ENCODE measurements at places on chromosomes 12 and 14.
A peak's percentile ranks its signal among the peaks of the same experiment; 100 is the strongest.

DNA sequence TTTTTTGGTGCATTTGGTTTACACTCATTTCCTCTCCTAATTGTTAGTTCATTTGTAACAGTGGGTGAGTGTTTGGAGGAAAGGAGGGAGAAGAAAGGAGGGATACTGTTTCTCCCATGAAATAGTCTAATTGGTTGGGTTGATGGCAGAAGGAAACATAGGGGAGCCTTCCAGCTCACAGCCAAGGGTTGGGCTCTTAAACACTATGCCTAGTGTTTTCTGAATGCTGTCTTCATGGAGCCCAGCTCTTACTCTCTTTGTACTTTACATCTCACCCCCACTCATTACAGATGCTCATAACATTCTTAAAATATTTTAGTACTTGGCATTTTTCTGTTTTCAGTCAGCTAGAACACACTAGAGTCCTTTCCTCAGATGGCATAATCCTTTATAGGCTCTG lies 38.2 kb downstream of the BAZ2A start:
- H3K27ac ChIP-seq: no peak overlapping the region
- DNase-seq: no peak
- no peaks in the 10 kb centered on the region for H3K27me3 ChIP-seq

GRCh38 chr12:5076761-5077160 lies 33.1 kb downstream of the KCNA5 start:
- DNase-seq: no peak
- H3K4me1 ChIP-seq: no peaks in the 10 kb centered on the region
- H3K27ac ChIP-seq: no peak overlapping the region
- H3K27me3 ChIP-seq: no peaks in the 10 kb centered on the region
- H3K4me3 ChIP-seq: no peak overlapping the region

GRCh38 chr12:109927622-109928021 lies 27.5 kb downstream of the TCHP start:
- peak; percentile 57 for DNase-seq
- peaks cover 3% of the 10 kb centered on the region for H3K36me3 ChIP-seq
- H3K27me3 ChIP-seq: no peaks in the 10 kb centered on the region
- H3K27ac ChIP-seq: no peak overlapping the region
- H3K4me3 ChIP-seq: no peak overlapping the region
- no peaks in the 10 kb centered on the region for H3K4me1 ChIP-seq

- no peak overlapping the region for H3K27ac ChIP-seq
- peaks cover 2% of the 10 kb centered on the region for H3K4me1 ChIP-seq
- H3K27me3 ChIP-seq: no peaks in the 10 kb centered on the region
- H3K36me3 ChIP-seq: peaks cover 2% of the 10 kb centered on the region
- no peak overlapping the region for H3K4me3 ChIP-seq
- DNase-seq: no peak
These were observed 806 bp downstream of the LTBR start for GRCh38 chr12:6384499-6385436.

DNA sequence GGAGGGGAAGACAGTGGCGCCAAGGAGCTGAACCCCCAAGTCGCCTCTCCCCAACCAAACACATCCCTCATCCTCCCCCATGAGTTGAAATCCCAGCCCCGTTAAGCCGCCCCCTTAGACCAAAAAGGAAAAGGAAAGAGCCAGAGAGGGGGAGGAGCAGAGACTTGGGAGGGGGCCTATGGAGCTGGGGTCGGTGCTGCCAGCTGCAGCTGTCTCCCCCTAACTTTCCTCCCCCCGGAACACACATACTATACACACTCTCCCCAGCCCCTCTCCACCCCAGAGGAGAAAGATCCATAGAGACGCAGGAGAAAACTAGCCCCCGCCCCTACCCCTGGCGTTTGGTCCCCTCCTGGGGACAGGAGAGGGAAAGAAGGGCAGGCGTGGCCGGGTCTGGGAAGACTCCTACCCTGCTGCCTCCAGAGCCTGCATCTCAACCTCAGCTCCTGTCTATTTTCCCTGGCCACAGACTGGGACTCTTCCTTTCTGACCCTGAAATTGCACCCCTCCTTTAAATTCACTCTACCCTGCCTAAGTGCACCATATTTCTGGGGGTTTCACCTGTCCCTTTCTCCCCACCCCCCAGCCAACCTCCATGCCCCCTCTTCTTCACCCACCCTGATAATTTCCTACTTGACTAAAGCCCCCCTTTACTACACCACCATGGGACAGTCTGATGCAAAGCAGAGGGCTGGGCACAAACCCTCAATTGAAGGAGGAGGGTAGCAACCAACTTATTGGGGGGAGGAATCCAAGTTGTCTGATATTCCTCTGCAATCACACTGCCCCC lies 1.7 kb upstream of the HOXC9 start:
- no peak overlapping the region for H3K4me3 ChIP-seq
- no peak overlapping the region for H3K27ac ChIP-seq
- H3K36me3 ChIP-seq: no peaks in the 10 kb centered on the region
- no peaks in the 10 kb centered on the region for H3K4me1 ChIP-seq
- DNase-seq: no peak

DNA sequence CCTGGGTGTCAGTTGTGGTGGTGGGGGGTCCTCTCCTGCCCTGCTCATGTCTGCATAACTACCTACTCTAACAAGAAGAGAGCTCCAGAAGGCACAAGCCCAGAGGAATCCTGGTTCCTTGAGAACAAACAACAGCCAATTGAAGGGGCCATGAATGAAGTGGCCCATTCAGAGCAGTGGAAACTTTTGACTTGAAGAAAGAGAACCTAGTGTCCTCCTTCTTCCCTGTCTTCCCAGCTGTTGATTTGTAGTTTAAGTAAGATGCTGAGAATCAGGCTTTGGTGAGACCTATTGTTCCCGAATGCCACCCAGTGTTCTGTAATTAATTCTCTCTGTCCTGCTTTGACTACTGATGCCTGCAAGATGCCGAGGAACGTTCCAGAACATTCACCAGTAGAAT lies 79.2 kb downstream of the C14orf132 start:
- H3K36me3 ChIP-seq: no peaks in the 10 kb centered on the region
- H3K4me3 ChIP-seq: no peak overlapping the region
- no peaks in the 10 kb centered on the region for H3K27me3 ChIP-seq

Measured in mesendoderm (in vitro differentiated cells).